T-helper 17 cell (primary cell): ENCODE measurements at places on chromosomes 11 and 22. TPM values are rescaled to one million over a fixed set of nuclear protein-coding genes. Genes with fewer than 3 reads are reported as not detected.

GRCh38 chr11:88484873-88485621 lies 147.5 kb upstream of the CTSC start:
- DNase-seq: no peak

DNA sequence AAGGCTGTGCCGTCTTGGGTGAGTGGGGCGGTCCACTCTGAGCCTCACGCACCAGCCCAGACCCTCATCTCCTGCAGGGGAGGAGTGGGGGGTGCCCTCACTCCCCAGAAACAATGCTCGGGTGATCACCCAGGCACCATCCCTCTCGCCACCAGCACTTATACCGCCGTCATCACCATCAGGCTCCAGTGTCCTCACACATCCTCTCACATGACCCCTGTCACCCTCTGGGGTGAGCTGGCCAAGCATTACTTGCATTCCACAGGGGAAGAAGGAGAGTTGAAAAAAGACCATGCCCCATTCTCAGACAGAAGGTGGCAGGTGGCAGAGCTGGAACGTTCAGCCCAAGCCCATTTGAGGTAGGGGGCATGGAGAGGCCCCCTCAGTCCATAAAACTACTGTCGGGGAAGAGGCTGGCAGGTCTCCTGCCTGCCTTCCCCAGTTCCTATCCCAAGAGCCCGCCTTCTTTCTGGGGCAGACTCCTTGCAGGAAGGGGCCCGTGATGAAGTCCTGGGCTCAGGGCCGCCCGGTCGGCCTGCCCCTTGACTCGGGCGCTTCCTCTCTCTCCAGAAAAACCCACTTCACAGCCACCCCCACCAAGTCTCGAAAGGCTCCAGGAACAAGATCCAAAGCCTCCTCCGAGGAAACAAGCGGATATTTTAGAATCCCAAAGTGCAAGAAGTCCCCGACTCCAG lies 153.3 kb downstream of the DSCAML1 start:
- no peak for DNase-seq

GRCh38 chr22:46416520-46416871 lies 81.0 kb downstream of the TRMU start:
- DNase-seq: no peak

GRCh38 chr11:72712168-72712751 lies 38.0 kb upstream of the PDE2A start:
- DNase-seq: no peak

DNA sequence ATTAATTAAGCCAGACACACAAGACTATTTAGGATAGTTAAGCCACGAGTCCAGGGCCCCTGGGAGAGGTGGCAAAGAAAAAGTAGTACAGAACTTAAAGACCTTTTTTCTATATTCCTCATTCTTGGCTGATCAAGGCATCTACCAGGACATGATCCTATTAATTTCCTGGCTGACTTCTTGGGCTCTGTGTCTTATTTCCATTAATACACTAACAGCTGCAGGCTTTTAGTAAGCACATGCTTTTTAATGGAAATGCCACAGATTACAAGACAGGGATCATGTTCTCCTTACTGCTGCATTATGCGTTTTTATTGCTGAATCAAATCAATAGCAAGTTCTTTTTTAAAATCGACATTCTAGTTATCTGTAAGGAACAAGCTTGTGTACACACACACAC lies 35.2 kb downstream of the BTG4 start:
- no peak for DNase-seq

DNA sequence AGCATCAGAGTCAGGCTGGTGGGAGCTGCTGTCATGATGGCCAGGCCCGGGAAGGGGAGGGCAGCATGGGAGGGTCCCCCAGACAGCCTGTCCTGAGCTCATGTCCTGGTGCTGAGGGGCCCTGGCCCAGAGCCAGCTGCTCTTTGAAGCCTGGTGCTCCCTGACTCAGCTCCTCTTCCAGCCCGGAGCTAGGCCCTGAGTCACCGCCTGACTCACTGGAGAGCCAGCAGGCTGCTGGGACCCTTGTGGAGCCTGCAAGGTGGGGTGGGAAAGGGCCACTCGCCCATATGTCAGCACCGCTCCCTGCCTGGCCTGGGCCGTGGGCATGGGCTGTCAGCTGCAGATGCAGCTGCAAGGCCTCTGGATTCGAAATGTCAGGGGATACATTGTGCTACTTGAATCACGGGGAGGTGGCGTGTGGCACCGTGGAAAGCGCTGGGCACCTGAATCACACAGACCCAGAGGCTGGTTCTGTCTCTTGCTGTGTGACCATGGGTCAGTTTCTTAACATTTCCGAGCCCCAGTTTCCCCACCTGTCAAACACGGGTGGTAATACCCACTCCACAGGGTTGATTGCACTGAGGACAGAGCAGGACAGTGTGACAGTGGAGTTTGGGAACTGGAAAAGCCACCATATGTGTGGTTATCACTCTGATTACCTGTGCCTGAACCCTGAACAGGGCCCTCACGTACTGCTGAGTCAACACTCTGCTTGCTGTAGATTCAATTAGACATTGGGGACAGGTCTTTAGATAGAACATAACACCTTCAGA lies 4.4 kb downstream of the CACNA1I start:
- DNase-seq: no peak

DNA sequence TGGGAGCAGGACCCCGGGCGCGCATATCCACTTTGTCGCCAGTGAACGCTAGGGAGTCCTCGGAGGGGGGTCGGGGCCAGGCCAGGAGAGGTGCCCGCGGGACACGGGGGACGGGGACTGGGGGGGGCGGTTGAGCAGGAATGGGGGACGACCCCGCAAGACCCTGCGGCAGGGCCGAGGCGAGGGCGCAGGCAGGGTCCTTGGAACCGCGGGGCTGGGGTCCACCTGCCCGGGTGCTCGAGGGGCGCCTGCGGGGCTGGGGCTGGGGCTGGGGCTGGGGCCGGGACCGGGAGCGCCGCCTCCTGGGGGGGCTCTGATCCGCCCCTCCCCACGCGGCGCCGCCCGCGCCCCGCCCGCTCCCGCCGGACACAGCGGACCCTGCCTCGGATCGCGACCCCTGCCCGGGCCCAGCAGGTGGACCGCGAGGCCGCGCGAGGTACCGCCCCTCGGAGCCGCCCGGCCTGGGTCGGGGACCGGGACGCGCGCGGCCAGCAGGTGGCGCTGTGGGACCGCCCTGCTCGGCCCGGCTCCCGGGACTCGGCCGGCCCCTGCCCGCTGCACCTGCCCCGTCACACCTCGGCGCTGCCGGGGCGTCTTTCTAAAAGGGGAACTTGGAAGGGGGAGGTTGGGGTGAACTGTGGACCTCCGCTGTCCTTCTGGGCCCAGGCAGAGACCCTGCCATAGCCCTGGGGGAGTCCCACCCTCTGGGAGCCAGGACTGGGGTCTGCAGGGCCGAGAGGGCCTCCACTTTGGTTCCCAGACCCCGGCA lies 11.0 kb downstream of the CRELD2 start:
- DNase-seq: peak; percentile 84

DNA sequence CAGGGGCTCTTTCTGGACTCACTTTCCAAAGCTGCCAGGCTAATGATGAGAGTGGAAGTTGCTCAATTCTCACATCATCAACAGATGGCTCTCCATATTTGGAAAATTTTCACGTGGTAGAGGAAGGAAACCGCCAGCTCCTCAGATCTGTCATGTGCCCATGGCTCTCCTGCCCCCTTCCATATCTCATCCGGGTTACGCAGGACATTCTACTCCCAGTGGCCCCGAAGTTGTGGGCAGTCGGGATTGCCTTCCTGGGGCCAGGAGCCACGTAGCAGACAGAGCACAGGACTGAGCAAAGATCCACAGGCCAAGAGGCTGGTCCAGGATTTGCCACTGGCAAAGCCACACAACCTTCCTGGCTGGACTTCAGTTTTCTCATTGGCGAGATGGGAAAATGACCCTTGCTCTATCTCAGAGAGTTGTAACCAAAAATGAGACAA lies 38.8 kb downstream of the RPUSD4 start:
- DNase-seq: no peak

DNA sequence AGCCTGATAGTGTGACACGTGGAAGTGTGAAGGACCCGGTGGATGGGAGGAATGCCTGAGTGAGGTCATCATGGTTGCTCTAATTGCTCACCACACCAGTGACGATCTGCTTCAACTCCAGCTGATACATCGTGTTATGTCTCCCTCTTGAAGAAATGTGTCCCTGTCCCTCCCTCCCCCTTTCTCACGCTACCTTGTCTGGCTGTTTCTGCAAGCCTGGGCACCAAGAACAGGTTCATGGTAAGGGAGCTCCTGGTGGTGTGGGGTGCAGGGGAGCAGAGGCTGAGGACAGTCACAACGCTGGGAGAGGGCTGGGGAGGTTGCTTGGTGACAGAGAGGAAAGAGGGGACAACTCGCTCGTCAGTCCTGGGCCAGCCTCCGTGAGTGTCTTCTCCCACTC lies 413.4 kb downstream of the SOX6 start:
- DNase-seq: no peak

GRCh38 chr11:132523929-132524328 lies 1008.4 kb downstream of the OPCML start:
- no peak for DNase-seq

- DNase-seq: no peak
These were observed 65.4 kb downstream of the GAB2 start for GRCh38 chr11:78351979-78352841.

- DNase-seq: no peak
These were observed 314.6 kb downstream of the BLID start for GRCh38 chr11:121801394-121801748.

- no peak for DNase-seq
These were observed 102.7 kb downstream of the COMMD9 start for GRCh38 chr11:36186340-36187175.

DNA sequence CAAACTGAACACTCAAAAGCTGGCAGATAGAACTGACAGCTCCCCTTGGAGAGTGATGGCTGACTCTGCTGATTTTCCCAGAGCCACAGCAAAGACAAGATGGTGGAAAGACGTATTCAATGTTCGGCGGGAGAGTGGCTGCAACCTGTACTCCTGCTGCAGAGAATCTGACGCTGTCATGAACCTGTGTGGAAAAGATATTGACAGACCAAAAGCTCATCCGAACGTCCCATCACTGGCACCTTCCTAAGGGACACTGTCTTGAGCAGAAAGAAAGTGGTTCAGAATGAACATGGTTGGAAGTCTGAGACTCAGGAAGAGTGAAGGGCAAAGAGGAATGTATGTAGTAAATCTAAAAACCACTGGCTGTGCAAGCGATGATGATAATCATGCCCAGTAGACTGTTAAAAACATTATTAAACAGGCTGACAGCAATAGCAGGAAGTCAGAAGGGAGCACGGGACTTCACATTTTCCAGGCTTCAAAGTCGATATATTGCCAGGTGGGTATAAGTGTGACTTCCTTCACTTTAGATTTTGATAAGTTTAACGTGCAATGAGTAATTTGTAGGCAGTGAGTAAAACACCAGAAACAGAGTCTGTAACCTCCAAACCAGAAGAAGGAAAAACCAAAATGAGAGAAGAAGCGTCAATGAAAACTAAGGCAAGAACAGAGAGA lies 6.2 kb upstream of the IL17REL start:
- no peak for DNase-seq

DNA sequence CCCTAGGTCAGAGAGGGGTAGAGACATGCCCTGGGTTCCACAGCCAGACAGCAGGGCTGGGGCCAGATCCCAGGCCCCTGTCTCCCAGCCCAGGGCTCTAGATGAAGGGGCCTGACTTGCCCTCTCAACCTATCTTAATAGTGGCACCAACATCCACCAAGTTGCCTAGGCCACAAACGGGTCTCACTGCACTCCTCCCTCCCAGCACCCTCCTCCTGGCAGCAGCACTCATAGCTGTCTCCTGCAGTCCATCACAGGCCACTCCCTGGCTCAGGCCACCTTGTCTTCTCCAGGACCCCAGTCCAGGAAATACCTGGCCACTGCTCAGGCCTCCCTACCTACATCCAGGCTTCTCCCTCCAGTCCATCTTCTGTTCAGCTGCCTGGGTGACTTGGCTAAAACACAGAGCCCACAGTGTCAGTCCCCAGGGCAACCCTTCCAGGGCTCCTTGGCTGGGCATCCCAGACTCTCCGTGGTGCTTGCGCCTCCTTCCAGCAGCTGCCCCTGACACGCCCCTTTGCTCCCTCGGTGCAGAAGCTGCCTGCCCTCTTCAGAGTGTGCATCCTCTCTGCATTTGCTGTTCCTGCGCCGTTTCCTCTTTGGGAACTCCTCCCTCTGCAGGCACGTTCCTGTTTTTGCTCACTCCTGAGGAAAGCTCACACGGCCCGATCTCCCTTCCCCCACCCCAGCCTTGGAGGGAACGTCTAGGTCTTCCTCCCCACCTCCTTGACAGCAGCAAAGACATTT lies 40.5 kb downstream of the LRRC32 start:
- DNase-seq: no peak

PDE2A gene
- 4.9 TPM for total RNA-seq

CD44 gene
- total RNA-seq: 1,118 TPM

EXT2 gene
- total RNA-seq: 28.0 TPM

MAJIN gene
- total RNA-seq: not detected

OR52A5 gene
- not detected for total RNA-seq

VSIG2 gene
- total RNA-seq: 0.57 TPM

AASDHPPT gene
- 19.1 TPM for total RNA-seq

KDELR3 gene
- total RNA-seq: not detected

KAT5 gene
- total RNA-seq: 120 TPM
